Kidney tubule cell (primary cell): ENCODE measurements at places on chromosomes 6 and 20.

DNA sequence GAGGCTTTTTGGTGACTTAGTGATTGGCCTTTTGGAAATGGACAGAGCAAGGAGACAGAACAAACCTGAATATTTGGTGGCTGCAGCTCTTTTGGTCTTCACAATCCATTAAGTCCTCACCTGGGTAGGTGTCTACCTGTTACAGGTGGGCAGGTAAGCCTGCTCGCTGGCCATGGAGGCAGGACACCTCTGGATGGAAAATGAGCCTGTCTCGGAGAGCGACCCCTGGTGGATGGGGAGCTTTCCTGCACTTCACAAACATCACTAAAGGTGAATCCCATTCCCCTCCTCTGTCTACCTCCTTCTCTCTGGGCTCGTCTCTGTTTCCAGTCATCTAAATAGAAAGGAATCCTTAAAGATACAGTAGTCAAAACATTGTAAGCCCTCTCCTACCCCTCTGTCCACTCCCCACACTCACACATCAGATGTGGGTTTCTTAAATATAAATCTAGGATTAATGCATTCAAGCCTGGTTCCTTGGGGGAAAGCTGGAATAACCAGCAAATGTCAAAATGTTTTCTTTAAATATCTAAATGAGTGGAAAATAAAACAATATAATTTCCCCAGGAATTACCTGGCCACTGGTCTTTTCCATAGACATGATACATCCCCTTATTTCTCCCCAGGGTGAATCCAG lies 304.9 kb downstream of the CDH26 start:
- DNase-seq = peak; percentile 43

- no peak for DNase-seq
Measured at GRCh38 chr6:122755901-122756300, 23.6 kb upstream of the FABP7 start.

GRCh38 chr6:37738216-37738615 lies 40.5 kb upstream of the MDGA1 start:
- DNase-seq = no peak

DNA sequence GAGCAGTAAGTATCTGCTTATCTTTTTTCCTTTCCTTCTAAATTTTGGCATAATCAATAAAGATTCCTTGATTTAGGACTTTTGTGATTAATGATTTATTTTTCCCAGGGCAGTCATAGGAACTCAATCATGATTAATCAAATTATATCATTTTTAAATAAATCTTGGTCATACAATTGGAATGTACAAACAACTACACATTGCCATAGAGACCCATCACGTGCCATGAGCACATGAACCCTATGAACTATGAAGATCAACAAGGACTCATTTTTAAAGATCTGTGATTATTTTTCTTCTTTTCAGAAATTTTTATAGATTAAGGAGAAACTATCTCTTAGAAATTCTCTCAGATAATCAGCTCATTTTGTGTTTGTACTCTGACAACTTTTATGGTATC lies 622.4 kb downstream of the BCKDHB start:
- no peak for DNase-seq

DNA sequence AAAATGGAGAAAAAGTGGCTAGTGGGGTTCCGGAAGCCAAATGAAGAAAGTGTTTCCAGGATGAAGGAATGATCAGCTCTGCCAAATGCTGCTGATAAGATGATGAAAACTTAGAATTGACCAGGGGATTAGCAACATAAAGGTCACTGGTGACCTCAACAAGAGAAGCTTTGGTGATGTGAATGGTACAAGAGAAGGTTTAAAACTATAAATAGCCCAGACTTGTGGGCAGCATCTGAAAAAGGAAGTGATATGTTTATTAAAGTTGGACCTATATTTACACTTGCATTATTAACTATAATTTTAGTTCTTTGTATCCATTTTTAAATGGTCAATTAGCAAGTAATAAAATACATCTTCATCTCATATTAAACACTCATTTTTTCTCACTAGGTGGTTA lies 45.1 kb downstream of the CGA start:
- DNase-seq = no peak

DNA sequence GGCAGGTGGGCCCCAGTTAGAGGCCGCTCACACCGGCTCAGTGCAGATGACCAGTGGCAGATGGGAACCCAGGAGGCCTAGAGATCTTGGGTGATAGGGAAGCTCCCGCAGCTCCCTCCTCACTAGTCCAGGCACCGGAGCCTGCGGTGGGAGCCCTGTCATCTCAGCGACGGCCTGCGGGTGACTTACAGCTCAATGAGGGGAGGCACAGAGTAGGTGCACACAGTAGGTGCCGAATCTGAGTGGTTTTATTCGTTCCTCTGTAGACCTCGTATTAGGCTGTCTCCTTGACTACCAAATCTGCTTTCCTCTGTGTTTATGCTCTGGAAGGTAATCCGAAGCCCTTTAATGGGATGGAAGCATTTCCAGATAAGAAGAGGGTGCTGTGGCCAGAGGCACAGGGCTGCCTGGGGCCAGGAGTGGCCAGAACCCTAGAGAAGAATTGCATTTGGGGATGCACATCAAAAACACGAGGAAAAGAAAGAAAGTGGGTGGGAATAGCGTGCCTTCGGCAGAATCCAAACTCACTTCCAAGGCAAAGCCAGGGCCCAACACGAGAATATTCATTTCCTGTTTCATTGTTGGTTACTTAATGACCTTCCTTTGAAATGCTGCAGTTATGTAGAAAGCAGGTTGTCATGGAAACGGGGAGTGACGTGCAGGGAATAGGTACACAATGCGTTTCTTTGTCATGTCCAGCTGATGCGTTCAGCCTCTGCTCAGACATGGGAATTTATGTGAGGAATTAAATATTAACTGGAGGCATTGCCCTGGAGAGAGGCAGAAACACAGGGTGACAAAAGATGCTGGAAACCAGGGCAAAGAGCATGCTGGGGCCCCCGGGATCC lies 24.7 kb downstream of the MYT1 start:
- peak; percentile 99 for DNase-seq

DNA sequence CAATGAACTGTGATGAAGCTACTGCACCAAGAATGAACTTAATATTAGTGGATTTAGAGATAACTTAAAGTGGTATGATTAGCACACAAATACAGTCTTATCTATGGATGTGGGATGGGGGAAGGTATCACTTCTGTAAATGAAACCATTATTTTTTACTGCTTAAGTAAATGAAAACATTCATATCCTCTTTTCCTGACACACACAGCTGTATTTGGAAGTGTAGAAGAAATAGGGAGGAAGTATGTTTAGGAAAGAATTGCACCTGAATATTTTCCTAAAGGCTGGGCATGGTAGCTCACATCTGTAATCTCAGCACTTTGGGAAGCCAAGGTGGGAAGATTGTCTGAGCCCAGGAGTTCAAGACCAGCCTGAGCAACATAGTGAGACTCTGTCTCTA lies 96.8 kb downstream of the HIVEP2 start:
- no peak for DNase-seq

DNA sequence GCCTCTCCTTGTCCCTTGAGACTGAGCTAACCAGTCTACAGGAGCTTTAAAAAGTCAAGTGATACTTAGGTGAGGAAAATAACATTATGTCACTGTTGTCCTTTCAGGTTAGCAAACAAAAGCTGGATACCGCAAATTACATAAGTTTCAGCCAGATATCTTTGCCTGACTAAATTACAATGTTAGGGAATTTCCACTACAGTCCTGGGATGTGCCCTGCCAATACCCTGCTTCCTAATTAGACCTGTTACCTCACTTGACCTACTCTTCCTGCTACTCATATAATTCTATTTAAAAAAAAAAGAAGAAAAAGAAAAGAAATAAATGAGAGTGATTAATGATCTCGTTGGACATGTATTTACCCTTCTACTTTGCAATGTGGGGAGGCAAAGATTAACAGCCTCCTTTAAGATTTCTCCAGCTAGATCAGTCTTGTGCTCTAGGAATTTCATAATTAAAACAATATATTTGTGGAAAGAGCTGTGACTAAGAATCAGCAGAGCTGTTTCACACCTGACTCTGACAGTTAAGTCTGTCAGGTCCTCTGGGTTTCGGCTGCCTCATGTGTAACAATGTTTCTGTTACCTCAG lies 318.9 kb downstream of the HDGFL1 start:
- peak; percentile 97 for DNase-seq

GRCh38 chr20:37108676-37109075 lies 12.9 kb upstream of the RBL1 start:
- DNase-seq = no peak

GRCh38 chr20:3135507-3136070 lies 24.1 kb downstream of the FASTKD5 start:
- DNase-seq = peak; percentile 29

DNA sequence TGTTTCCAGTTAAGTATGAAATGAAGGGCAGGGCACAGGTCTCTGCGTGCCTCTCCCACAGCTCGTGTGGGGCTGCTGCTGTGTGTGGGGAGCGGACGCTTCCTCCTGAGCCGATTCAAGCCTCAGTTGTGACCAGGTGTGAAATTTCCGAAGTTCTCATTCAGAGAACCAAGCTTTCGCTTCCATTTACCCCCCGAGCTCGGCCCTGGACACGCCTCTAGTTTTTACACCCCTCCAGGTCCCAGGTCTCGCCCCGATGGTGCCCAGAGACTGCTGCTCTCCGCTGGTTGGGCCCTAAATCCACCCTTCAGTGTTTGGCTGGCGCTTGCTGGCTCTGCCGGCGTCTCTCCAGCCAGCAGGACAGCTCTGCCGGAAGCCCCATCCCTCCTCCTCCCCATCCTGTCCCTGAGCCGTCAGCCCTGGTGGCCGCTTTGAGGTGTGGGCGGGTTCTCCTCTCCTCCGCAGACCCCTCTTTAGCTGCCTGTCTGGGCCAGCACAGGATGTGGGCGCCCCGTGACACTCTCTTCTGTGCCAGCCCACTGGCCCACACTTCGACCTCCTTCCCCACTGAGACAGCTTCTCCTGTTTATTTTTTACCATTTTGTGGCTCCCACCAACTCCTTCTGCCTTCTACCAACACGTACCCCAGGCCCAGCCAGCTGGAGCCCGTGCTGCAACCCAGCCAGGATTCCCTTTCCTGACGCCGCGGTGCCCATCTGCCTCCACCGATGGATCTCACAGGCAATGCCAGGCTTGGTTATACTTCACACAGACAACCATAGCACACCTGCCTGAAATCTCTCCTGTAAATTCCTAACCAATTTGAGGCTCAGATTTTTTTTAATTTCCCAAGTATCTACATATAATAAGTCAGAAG lies 142.8 kb downstream of the DLL1 start:
- DNase-seq = no peak

DNA sequence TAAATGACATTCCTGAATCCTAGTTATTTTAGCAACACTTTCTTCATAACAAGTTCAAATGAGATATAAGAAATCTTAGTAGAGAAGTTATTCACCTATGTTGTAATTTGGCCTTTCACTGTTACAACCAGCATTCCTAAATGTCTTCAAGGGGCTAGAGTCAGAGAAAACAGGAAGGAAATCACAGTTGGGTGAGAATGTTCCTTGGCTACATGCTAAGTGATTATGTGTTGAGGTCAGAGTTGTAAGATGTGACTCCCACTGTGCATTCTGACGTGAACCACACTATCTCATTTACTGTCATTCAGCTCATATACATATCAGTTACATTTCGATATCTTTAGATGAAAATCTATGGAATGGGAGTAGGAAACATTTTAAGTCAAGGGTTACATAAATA lies 51.0 kb upstream of the MLIP start:
- peak; percentile 25 for DNase-seq

DNA sequence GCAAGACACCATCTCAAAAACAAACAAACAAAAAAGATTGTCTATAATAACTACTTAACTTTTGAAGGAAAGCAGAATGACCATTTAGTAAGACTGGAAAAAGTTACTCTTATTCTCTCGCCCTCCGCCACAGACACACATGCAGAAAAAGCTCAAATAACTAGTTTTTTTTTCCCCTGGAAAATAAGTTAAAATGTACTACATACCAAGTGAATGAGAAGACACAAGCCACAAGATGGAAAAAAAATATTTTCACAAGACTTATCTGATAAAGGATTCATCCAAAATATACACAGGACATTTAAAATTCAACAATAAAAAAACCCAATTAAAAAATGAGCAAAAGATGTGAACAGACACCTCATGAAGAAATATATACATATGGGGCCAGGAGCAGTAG lies 31.9 kb downstream of the NUDT3 start:
- no peak for DNase-seq

GRCh38 chr6:139327038-139327437 lies 35.2 kb upstream of the TXLNB start:
- DNase-seq = no peak
